ENCODE measurements at places on chromosomes 3 and 15. TPM values are rescaled to one million over a fixed set of nuclear protein-coding genes. Genes with fewer than 3 reads are reported as not detected.
A peak's percentile ranks its signal among the peaks of the same experiment; 100 is the strongest.

The RBPMS2 gene
- not detected for total RNA-seq

The CPNE9 gene
- not detected for total RNA-seq

The ISL2 gene
- 3.0 TPM for total RNA-seq

The SCAMP5 gene
- total RNA-seq: 0.51 TPM

The DNAH12 gene
- total RNA-seq: 0.77 TPM

- DNase-seq: peak; percentile 89
Observed at GRCh38 chr3:30502742-30503073, 103.7 kb upstream of the TGFBR2 start.

- DNase-seq: no peak
Observed at GRCh38 chr3:139636511-139636910, 41.3 kb downstream of the NMNAT3 start.

DNA sequence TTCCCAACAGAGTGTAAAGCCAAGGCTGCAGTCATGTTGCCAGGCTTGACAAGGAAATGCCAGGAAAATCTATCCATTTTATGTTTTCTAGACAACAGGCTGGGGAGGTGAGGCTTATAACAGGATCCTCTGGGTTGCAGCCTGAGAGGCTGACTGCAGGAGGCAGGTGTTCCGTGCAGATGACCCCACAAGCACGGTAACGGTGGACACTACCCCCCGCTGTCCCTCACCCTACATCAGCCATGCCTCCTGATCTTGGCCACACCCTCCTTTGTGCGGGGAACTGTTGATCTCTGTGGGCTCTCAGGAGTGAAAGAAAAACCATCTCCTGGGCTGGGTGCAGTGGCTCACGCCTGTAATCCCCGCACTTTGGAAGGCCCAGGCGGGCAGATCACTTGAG lies 68.0 kb upstream of the ADPGK start:
- no peak for DNase-seq

DNA sequence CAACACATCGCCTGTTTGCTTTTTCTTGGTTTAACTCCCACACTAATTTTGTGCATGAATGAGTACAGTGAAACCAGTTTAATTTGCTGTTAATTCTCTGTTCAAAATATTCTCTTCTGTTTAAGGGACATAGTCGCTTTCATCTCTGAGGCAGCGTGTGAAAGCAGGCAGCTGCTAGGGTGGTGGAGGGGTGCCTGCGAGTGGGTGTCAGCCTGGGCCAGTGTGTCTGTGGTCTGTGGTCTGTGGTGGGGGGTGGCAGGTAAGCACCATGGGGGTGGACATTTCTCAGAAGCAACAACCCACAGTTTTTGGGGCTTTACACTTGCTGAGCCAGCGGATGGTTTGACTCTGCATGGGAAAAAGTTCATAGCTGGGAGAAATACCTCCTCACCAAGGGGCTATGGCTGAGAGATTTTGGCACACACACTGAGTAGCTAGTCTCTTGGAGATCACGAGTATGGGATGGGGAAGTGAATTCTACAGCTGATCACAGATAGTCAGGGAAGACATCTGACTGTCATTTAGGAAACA lies 109.2 kb downstream of the EPHB1 start:
- no peak for DNase-seq

DNA sequence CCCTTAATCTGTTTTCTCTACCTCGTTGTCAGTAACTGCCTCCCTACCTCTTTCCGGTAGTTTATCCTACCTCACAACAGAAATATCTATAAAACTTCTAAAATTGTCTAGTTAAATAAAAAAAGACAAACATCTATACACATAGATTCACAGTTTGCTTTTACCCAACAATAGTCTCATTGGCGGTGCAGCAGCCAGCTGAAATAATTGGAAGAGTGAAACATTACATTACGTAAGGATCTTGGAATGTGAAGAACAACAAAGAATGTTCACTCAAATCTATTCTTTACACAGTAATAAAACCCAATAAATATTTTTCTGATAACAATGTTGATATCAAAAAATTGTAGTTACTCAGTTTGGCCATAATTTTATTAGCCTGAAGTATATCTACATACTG lies 115.5 kb upstream of the ARPP21 start:
- DNase-seq: peak; percentile 80

DNA sequence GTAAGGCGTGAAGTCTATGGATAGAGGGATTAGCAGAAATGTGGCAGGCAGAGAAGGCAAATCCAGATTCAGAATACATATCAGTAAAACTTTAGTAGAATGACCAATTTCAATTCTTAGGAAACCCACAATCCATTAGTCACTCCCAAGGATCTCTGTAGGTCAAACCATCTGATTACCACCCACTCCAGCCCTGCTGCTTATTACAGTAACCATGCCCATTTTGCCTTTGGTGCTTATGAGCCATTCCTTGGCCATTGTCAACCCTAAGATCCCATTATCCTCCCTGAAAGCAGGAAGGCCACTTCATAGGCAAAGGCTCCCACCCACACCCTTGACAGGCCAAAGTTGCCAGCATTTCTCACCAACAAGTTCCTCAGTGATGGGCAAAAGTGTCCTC lies 5.1 kb upstream of the KLHL40 start:
- peak; percentile 32 for DNase-seq

DNA sequence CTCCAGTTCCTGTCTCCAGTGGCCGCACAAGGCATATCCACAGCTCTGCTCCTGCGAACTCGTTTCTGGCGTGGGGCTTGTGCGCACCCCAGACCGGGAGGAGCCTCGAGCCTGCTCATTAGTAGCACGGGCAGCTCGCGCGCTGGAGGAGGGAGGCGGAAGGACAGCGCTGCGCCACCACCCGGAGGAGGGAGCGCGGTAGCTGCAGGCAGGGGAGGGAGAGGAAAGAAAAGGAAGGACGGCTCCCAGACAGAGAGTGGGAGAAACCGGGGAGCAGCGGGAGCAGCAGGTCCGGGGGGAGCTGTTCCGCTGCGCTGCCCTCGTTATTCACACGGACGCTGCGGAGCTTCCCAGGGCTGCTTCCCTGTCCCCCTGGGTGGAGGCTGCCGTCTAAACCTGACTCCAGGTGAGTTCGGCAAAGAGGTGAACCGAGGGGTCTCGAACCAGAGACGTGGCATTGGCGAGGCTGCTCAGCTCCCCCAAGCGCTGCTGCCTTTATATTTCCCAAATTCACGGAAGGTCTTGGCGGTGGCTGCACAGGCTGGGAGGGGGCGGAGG lies 121.3 kb upstream of the ZNF717 start:
- DNase-seq: no peak
